ENCODE measurements at places on chromosomes 4 and X.
A peak's percentile ranks its signal among the peaks of the same experiment; 100 is the strongest.

GRCh38 chr4:86481440-86481839, 112.7 kb upstream of the PTPN13 start:
- no peak for DNase-seq

GRCh38 chrX:27085346-27085745, 377.8 kb downstream of the PPP4R3C start:
- DNase-seq = no peak

DNA sequence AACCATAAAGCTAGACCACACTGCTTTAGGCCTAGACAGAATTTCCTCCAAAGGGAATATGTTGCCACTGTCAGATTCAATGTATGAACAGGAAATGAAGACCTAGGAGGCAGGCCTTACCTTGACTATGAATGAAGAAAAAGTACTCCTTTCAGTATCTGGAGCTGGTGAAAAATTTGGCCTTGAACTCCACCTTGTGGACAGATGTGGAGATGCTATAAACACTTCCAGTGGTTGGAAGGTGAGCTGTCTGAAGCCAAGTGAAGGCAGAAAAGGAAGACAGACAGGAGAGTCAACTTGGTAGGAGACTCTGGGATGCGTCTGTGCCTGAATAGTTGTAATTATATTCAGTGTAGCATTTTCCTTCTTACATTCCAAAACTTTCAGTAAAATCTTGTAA, 17.2 kb downstream of the SPIN3 start:
- peak; percentile 7 for DNase-seq

GRCh38 chr4:97104666-97105065, 1038.6 kb downstream of the STPG2 start:
- DNase-seq = no peak

GRCh38 chr4:26076000-26076587, 162.1 kb downstream of the SMIM20 start:
- DNase-seq = no peak

DNA sequence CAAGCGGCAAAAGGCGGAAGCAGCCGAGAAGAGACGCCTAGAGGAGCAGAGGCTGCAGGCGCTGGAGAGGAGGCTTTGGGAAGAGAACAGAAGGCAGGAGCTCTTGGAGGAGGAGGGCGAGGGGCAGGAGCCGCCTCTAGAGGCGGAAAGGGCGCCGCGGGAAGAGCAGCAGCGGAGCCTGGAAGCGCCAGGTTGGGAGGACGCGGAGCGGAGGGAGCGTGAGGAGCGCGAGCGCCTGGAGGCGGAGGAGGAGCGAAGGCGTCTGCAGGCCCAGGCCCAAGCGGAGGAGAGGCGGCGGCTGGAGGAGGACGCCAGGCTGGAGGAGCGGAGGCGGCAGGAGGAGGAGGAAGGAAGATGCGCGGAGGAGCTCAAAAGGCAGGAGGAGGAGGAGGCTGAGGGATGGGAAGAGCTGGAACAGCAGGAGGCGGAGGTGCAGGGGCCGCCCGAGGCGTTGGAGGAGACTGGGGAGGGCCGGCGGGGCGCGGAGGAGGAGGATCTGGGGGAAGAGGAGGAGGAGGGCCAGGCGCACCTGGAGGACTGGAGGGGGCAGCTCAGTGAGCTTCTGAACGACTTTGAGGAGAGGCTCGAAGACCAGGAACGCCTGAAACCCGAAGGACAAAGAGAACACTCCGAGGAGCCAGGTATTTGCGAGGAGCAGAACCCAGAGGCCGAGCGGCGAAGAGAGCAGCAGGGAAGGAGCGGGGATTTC, 72.9 kb downstream of the AASDH start:
- DNase-seq = no peak

GRCh38 chr4:47334652-47335051, 128.8 kb downstream of the COMMD8 start:
- no peak for DNase-seq

DNA sequence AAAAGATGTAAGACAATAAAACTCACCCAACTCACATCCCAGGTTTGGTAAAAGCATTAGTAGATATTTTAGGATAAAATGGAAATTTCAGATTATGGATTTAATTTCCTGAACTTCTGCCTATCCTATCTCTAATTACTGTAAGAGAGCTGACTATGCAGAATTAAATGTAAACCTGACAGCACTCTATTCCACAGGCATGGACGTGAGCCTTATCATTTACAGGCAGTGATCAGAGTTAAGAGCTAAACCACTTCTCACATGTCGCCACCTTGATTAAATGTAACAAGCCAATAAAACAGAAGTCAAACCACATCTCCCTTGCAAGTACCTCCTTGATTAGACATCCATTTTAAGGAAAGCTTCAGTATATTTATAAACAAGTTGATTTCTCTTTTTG, 97.5 kb upstream of the CBR4 start:
- no peak for DNase-seq

DNA sequence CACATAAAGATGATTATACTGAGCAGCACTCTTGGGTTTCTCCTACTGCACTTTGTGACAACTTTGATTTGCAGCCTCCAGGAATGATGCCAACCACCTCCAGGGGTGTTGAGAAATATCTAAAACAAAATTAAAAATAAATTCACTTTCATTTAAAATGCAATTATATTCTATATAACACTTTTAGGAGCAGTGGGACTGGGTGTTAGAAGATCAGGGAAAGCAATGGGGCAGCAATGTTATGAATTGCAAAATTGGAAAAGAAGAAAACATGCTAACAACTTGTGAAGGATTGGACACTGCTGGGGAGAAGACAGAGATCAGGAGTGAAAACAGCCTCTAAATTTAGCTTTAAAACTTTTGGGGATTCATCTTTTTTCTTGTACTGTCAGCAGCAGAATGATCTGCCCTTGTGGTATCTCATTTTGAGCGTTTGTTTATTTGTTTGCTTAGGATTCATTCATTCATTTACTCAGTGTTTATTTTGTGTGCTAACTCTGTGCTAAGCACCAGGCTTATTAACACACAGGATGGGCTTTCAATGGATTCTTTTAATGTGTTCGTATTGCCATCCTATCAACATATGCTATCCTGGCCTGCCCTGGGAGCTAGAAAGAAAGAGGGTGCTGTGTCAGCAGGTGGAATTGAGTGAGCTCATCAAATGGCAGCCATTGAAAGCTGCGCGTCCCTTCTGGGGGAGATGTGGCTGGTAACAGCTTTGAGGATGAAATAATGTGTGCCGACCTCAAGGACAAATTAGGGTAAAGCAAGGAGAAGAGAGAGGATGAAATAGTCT, 96.5 kb downstream of the FRMPD4 start:
- DNase-seq = no peak

DNA sequence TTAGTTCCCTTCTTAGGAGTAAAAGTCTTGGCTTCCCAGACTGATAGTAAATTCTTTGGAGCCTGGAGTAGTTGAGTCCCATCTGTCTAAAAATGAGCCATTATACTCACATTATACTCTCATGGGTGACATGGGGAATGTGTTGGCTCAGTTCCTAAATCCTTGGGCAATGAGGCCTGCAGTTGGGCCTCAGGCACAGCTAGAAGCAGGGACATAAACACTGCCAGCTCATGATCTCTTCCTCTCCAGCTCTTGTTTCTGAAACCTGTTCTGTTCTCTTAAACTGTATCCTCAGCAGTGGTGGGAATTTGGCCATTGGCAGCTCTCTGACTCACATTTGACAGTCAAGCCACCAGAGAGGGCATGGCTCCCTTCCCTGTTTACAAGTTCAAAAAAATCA, 212.5 kb downstream of the SPATA18 start:
- DNase-seq = peak; percentile 39

DNA sequence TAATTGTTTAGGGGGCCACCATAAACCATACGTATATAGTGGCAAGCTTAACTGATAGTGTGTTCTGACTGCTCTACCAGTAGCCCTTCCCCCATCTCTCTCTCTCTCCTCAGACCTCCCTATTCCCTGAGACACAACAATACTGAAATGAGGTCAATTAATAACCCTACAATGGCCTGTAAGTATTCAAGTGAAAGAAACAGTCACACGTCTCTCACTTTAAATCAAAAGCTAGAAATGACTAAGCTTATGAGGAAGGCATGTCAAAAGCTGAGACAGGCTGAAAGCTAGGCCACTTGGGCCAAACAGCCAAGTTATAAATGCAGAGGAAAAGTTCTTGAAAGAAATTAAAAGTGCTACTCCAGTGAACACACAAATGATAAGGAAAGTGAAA, 78.0 kb downstream of the PRDM5 start:
- DNase-seq = no peak

Measured in NCI-H1694 (cell line).